ENCODE measurements at places on chromosomes 5 and 9.
A peak's percentile ranks its signal among the peaks of the same experiment; 100 is the strongest.

DNA sequence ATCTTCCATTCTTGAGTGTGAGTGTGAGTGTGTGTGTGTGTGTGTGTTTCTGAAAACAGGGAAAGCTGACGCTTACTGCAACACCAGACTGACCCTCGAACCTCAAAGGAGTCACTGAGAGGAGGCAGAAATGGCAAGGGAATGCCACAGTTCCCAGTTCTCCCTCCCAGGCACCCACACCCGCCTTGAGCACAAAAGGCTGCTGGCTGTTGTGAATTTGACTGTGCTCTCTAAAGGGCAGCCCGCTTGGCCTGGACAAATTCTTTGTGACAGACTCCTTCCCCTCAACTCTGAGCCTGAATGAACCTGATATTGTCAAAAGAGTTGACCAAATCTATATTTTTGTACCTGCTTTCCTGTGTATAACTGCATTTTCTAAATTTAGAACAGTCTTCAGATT is 245.7 kb upstream of the IRX2 start:
- no peak for DNase-seq

GRCh38 chr9:93670208-93671019 is 94.0 kb downstream of the PHF2 start:
- DNase-seq, result peak; percentile 3

DNA sequence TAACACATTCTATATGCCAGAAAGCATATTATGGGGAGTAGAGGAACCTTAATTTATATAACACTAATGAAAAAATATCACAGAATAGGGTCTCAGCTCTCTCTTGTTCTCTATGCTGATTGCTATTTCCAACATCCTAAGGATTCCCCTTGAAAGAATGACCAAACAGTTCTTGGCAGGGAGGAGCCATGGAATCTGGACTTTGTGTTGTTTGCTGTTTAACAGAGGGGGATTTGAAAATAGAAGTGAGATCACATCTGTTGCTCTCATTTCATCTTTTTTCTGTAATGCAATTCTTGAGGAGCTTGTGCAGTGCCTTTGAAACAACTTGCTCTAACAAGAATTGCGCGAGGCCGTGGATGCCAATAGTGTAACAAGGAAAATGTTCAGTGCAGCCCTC is 755.3 kb downstream of the TLE1 start:
- DNase-seq, result no peak

DNA sequence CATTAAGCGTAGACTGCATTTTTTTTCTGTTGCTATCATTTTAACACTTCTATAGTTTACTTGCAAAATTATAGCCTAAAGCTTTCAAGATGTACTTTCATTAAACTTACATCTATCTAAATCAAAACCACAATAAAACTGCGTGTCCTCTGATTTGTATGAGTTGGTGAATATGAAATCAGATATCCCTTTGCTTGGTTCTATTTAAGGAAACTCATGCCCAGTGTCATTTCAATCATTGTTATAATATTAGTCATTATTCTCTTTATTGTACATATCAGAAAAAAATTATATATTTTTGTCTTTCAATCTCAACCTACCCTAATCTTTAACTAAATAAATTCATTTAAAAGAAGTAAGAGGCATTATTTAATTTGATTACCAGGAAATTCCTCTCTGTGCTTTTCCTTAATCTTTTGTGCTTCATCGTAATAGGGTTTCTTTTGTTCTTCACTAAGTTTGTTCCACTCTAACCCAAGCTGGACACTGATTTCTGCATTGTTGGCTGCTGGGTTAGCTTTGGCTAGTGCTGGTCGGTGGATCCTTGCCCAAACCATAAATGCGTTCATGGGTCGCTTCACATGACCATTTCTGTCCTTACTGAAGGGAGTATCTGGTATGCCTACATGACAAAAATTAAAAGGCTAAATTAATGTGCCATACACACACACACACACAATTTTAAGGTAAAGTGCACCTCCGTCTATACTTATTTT is 3.8 kb downstream of the SOX30 start:
- no peak for DNase-seq

- peak; percentile 62 for DNase-seq
Measured at GRCh38 chr9:87336914-87337333, 160.7 kb upstream of the DAPK1 start.

All from fibroblast of skin of left quadriceps (primary cell).